ENCODE measurements at places on chromosomes 12 and 14.
A peak's percentile ranks its signal among the peaks of the same experiment; 100 is the strongest.

DNA sequence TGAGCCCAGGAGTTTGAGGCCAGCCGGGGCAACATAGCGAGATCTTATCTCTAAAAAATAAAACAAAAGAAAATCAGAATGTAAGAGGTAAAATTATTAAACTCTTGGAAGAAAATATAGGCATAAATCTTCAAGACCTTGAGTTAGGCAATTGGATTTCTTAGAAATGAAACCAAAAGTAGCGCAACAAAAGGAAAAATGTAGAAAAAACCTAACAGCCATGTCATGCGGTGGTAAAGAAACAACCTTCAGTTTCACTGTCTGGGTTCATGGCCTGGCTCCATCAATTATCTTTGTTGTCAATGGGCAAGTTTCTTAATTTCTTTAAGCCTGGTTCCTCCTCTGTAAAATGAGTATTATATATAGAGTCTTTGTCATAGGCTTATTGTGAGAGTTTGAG lies 5.6 kb upstream of the GCH1 start:
- DNase-seq: no peak

- DNase-seq: no peak
These were observed 138.2 kb downstream of the NUAK1 start for GRCh38 chr12:106000382-106001104.

DNA sequence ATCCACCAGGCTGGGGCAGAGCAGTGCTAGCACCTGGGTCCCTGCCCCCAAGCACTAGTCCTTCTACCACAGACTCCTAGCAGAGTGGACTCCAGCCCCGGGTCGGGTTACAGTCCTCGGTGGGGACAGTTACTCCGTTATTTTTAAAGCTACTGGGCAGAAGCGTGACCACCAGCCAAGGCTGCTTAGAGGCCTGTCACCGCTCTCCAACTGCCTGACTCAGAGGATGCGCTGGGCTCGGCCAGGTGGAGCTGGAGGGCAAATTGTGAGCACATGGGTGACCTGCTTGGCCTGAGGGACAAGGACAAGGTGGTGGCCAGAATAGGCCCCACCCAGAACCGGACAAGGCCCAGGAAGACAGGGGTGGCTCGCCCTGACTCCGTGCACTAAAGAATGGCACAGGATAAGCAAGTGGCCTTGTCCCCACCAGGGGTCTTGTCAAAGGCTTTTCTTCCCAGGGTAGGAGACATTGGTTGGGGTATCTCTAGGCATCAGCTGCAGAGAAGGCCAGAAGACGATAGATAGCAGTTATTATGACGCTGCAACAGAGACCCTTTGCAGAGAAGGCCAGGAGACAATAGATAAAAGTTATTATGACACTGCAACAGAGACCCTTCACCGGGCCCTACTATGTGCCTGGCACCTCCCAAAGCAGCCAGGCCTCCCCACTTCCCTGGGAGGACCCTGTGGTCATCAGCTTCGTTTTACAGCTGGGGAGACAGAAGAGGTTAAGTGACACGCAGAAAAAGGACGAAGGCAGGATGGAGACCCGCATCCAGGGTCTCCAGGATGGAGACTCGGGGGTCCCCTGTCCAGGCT lies 1.6 kb downstream of the ABCB9 start:
- DNase-seq: no peak

- peak; percentile 89 for DNase-seq
These were observed 3.7 kb downstream of the ZFP36L1 start for GRCh38 chr14:68788996-68789820.

DNA sequence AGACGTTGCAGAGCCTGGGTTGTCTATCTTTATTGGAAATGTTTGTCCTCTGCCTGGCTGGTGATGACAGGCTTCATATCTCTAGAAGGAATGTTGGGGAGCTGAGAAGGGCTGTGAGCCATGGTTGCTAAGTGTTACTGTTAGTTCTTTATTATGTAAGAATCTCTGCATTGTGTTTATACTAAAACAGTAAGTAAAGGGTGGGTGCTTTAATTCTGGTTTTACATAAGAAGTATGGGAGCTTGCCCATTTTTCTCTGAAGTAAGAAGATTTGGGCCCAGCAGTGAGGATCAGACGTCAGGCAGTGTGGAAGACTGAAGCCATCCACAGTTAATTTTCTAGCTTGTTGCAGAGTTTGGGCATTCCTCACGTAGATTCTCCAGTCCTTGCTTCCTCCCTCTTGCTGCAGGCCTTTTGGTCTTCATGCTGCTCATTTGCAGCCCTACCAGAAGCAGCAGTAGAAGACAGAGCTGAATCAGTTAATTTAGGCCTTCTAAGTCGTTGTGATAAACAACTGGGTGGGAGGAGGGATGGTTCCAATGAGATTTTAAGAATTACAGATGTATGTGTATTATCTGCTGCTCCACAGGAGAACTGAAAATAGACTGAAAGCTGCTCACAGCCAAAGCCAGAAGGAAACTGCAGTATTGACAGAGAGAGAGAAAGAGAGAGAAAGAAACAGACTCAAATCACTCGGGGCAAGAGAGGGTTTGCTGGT lies 21.4 kb downstream of the WNT5B start:
- no peak for DNase-seq

DNA sequence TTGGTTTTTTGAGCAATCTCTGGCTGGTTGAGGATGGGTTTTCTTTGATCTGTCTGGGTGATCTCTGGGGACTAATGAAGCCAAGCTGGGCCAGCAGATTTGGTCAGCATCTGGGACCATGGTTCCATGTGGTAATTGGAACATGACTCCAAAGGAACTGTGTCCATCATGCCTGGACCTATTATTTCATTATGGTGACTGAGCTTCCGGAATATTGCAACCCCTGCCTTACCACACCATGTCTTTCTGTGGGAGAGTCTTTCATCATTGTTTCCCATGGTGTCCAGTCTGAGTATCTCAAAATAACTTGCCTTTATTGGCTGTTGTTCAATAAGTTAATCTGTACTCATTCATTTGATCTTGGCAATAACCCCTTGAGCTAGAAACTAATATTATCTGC lies 624.9 kb upstream of the TBX3 start:
- DNase-seq: no peak

- DNase-seq: no peak
These were observed 118.8 kb downstream of the TSPAN9 start for GRCh38 chr12:3195859-3196483.

GRCh38 chr14:64654246-64654900 lies 49.9 kb upstream of the PLEKHG3 start:
- DNase-seq: peak; percentile 89

- DNase-seq: peak; percentile 2
These were observed 273.6 kb upstream of the MDGA2 start for GRCh38 chr14:47949006-47949405.

- no peak for DNase-seq
These were observed 13.9 kb downstream of the CSRP2 start for GRCh38 chr12:76864791-76865400.

GRCh38 chr14:93943052-93943451 lies 15.9 kb downstream of the FAM181A start:
- DNase-seq: peak; percentile 71

DNA sequence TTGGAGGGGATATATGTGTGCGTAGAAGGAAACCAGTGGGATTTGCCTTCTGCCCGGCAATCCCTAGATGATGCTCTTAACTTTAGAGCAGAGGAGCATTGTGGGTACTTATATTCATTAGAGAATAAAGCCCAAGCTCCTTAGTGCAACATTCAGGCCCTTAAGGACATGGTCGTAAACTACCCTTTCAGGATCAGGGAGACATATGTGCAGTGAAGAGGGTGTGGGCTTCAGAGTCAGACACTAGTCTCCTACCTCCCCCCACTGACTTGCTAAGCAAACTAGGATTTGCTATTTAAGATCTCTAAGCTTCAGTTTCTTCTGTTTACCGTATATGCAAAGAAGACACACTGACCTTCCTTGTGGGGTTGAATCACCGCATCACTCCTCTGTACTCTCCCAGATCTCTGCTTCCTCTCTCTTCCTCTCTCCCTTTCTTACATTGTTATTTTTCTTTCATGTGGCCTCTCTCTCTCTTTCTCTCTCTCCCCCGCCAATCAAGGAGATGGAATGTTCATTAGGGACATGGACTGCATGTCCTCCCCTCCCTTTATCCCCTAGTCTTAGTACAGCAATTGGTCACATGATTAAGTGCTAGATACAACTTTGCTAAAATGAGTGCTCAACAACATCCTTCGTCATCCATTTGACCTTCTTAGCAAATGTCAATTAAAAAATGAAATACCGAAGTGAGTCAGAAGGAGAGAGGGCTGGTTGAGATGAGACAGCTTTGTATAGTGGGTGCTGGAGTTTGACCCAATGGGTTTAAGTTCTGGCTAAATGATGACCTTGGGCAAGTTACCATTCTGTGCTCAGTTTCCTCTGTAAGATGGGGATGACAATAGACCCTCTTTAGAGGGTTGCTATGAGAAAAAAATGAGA lies 91.7 kb downstream of the TMX1 start:
- no peak for DNase-seq

- peak; percentile 93 for DNase-seq
These were observed 20.9 kb downstream of the ISCA2 start for GRCh38 chr14:74514471-74514941.

GRCh38 chr14:28494196-28494595 lies 272.4 kb upstream of the FOXG1 start:
- DNase-seq: peak; percentile 67

DNA sequence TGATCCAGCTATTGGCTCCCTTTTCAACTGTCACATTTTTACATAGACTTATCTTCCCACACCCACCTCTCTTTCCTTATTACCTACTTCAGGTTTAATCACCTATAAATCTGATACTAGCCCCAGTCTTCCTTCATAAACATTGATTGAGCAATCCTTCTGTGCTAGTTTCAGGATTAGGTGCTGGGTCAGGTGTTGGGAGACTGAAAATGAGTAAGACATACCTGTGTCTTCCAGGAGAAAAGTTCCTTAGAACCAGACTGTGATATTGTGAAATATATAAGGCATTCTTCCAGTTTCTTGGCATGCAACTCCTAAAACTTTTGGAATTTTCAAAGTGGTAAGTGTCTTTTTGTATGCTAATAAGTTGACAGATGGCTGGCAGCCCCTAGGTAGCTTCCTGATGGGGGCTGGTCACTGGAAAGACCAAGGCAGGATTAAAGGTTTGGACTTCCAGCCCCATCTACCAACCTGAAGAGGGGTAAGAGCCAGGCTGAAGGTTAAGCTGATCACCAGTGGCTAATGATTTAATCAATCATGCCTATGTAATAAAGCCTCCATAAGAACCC lies 4.6 kb downstream of the ANO6 start:
- DNase-seq: no peak

GRCh38 chr14:78968265-78968664 lies 798.1 kb downstream of the NRXN3 start:
- no peak for DNase-seq

GRCh38 chr14:84167026-84167425 lies 1362.9 kb upstream of the FLRT2 start:
- no peak for DNase-seq

- peak; percentile 99 for DNase-seq
These were observed at the start of gene ESYT1 for GRCh38 chr12:56127888-56128669. Gene ESYT1, plus strand, starts transcription at chr12:56128267. Its CDS starts 53 bp downstream, at chr12:56128320.

DNA sequence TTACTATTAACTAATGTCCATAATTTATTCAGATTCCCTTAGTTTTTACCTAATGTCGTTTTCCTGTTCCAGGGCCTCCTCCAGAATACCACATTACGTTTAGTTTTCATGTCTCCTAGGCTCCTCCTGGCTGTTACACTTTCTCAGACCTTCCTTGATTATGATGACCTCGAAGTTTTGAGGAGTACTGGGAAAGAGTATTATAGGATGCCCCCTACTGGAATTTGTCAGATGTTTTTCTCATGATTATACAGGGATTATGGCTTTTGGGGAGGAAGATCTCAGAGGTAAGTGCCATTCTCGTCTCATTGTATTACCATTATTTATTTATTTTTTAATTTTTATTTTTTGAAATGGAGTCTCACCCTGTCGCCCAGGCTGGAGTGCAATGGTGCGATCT lies 17.7 kb upstream of the C1S start:
- peak; percentile 27 for DNase-seq

DNA sequence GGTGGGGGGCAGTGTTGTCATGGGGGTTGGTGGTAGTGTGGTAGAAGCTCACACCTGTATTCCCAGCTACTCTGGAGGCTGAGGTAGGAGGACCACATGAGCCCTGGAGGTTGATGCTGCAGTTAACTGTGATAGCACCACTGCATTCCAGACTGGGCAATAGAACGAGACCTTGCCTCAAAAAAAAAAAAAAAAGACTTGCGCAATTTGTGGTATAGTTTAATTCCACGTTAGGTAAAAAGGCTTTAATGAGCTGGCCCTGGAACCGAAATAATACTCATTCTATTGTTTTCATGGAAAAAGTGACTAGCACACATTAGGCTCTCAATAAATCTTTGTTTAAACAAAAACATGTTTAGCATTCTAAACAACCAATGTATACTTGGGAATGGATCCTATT lies 25.4 kb upstream of the NAP1L1 start:
- no peak for DNase-seq

GRCh38 chr12:126424696-126425095 lies 1359.5 kb downstream of the AACS start:
- peak; percentile 13 for DNase-seq

DNA sequence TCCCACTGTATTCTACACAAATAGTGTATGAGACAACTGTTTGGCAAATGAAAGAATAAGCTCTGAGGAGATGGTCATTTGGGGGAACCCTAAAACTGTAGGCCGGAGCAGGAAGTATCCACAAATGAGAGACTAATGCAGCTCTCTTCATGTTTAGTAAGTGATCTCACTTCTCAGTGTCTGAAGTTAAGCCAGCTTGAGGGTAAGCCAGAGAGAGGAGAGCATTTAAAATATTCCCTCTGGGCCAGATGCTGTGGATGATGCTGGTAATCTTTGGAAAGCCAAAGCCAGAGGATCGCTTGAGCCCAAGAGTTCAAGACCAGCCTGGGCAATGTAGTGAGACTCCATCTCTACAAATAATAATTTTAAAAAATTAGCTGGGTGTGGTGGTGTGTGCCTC lies 130.6 kb upstream of the SINHCAF start:
- DNase-seq: no peak

- no peak for DNase-seq
These were observed 30.4 kb downstream of the CHST11 start for GRCh38 chr12:104486943-104487819.

- no peak for DNase-seq
These were observed 2.1 kb downstream of the ATP2A2 start for GRCh38 chr12:110282956-110283817.

DNA sequence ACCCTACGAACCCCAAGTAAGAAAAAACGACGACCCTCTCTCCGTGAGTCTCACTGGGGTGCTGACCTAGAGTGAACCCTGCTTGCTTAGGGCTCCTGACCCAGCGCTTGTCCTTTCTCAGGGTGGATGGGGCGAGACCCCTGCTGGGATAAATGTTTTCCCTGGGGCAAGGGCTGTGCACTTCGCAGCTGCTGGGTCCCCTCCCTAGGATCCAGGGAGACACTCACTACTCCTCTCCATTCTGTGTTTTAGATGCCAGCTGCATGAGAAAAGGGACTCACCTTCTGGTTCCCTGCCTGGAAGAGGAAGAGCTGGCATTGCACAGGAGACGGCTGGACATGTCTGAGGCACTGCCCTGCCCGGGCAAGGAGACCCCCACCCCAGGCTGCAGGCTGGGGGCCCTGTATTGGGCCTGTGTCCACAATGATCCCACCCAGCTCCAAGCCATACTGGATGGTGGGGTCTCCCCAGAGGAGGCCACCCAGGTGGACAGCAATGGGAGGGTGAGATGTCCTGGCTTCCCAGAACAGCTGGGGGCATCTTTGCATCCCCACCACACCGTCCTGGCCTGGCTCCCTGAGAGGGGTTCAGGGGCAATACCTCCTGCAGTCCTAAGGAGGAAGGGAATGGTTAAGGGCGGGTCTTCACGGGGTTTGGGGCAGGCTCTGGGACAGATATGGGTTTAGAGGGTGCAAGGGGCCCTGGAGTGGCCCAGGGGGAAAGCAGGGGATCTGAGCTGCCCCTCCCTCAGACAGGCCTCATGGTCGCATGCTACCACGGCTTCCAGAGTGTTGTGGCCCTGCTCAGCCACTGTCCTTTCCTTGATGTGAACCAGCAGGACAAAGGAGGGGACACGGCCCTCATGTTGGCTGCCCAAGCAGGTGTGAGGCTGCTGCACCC lies 663 bp downstream of the ANKRD33 start:
- DNase-seq: no peak
